ENCODE measurements at places on chromosomes 11 and 22.
A peak's percentile ranks its signal among the peaks of the same experiment; 100 is the strongest.

GRCh38 chr11:126686938-126687337 is 313.6 kb downstream of the KIRREL3 start:
- H3K36me3 ChIP-seq: no peaks in the 10 kb centered on the region
- H3K27me3 ChIP-seq: peaks cover 24% of the 10 kb centered on the region
- H3K4me3 ChIP-seq: no peak overlapping the region
- no peak overlapping the region for H3K27ac ChIP-seq
- H3K4me1 ChIP-seq: no peaks in the 10 kb centered on the region
- DNase-seq: no peak

DNA sequence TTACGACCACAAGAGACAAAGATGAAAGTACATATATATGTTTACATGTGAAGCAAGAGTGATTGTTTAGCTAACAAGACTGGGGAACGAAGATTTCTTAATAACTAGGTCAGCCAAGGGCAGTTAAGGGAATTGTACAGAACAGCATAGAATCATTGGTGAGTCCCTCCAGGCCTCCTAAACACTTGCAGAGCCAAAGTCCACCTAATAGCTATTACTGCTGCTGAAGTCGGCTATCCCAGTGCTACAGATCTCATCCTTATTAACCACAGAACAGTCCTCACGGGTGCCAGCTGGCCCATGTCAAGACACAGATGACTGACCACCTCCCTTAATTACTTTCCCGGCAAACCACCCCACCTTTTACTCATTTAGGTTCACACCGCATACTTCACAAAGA is 68.5 kb upstream of the OPCML start:
- H3K27me3 ChIP-seq: no peaks in the 10 kb centered on the region
- no peaks in the 10 kb centered on the region for H3K4me1 ChIP-seq
- no peak overlapping the region for H3K4me3 ChIP-seq
- H3K36me3 ChIP-seq: no peaks in the 10 kb centered on the region
- no peak overlapping the region for H3K27ac ChIP-seq

DNA sequence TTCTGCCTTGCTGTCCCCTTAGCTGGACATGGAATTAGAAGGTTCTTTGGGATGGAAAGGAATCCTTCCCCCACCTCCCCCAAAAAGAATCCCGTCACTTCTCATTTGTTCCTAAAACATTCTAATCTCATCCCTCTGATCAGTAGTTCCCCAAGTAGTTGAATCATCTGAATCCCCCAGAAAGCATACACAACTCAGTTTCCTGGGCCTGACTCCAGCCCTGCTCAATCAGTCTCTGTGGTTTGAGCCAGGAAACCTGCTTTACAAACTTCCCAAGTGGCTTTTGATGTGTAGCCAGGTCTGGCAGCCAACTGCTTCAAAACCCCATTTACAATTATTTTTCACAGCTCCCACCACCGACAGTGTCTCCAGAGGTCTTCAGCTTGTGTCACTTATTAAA is 20.2 kb downstream of the C22orf31 start:
- peaks cover 8% of the 10 kb centered on the region for H3K27me3 ChIP-seq
- H3K4me3 ChIP-seq: no peak overlapping the region
- peaks cover 5% of the 10 kb centered on the region for H3K4me1 ChIP-seq
- H3K27ac ChIP-seq: no peak overlapping the region
- DNase-seq: no peak
- H3K36me3 ChIP-seq: no peaks in the 10 kb centered on the region

DNA sequence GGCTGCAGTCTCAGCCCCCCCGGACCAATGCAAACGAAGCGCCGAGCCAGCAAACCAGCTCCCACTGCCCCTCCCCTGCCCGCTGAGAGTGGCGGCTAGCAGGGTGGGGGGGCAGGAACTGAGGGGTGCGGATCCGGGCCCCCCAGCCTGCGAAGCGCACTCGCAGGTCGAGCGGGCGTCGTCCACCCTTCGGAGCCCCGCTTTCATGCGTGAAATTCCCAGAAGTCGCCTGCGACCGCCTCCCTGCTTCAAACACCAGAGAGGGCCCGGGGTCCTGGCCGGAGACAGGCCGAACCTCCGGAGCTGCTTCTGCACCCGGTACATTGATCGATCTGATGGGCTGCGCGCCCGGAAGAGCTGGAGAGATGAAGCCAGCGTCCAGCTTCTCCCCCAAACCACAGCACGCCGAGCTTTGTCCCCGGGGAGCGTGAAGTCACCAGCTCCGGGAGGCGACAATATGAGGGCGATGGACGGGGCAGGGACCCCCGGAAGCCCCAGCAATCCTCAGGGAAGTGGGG is 646 bp upstream of the PATZ1 start:
- H3K4me1 ChIP-seq: peaks cover 32% of the 10 kb centered on the region
- no peak for DNase-seq
- peak overlapping the region; percentile 83 for H3K4me3 ChIP-seq
- no peaks in the 10 kb centered on the region for H3K36me3 ChIP-seq
- H3K27ac ChIP-seq: no peak overlapping the region

DNA sequence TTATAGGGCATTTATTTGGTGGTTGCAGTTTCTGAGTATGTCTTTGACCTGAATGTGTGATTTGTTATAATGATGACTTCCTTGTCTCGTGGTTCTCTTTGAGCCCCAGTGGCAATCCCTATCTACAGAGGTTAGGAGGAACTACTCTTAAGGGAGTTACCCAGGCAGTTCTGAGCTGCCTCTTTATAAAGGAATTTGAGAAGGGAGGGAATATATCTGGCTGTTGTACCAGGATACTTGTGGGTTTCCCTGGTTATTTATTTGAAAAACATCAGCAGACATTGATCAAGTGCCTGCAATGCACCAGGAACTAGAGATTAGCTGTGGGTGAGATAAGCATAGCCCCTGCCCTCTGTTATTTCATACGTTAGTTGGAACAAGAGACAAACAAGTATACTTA is 243.5 kb upstream of the ARHGAP20 start:
- no peak for DNase-seq
- H3K4me1 ChIP-seq: no peaks in the 10 kb centered on the region
- no peaks in the 10 kb centered on the region for H3K36me3 ChIP-seq
- peaks cover 2% of the 10 kb centered on the region for H3K27me3 ChIP-seq

DNA sequence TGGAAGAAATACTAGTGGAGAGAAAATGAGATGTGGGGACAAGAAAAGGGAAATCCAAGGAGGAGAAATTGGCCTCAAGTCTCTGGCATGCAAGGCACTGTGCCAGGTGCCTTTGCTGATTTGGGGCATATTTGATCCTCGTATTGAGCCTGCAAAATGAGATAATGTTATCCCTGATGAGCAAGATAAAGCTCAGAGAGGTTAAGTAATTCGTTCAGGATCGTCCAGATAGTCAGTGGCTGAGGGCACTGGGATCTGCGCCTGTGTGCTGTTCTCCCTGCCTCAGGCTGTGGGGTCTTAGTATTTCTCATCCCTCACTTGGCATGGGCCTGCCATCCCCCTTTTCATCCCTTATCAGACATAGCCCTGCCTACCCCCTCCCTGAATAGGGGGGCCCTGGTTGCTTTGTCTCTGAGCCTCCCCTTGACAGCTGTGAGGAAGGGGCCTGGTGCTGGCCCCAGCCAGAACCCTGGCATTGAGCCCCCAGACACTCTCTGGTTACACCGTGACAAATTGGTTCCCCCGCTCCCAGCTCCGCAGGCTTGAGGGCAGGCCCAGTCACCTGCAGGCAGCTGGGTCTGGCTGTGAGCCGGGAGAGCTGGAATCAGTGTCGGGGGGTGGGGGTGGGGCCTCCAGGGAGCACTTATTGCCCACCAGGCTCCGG is 85.7 kb downstream of the NECTIN1 start:
- no peak overlapping the region for H3K4me3 ChIP-seq
- H3K36me3 ChIP-seq: no peaks in the 10 kb centered on the region
- H3K4me1 ChIP-seq: no peaks in the 10 kb centered on the region

Measured in natural killer cell treated with Interleukin-12 subunit alpha and Interleukin-12 subunit beta and Interleukin-15 and Interleukin-18, amount 100 ng/mL, for 72 hours (primary cell).